ENCODE measurements at places on chromosomes 4 and X. TPM values are rescaled to one million over a fixed set of nuclear protein-coding genes. Genes with fewer than 3 reads are reported as not detected.

GRCh38 chrX:43573441-43574015 lies 82.6 kb upstream of the MAOA start:
- no peak for DNase-seq

DNA sequence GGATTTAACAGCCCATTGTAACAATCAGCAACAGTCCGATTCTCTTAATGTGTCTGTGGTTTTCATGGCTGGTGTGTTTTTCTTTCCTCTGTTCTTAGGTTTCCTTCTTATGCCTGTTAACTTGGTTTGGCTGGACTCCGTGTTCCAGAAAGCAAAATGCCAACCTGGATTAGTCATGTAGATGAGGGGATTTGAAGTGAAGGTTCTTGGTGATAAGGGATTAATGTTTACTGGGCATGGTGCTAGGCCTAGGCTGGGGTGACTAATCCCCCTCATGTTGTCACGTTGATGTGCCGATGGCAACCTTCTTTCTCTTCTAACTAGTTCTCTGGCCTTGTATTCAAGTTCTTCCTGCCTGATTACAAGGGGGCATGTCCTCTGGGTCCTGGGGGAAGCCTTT lies 85.9 kb downstream of the REPS2 start:
- DNase-seq: no peak

DNA sequence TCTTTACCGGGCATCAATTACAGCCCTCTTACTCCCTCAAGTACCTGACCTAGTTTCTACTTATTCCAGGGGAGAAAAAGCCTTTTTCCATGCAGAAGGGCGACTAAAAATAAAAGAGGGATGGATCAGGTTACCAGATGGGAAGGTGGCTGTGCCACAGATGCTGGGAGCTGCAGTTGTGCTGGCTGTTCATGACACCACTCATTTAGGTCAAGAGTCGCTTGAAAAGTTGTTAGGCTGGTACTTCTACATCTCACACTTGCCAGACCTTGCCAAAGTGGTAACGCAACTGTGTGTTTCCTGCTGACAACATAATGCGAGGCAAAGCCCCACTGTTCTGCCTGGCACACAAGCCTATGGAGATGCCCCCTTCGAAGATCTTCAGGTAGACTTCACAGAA lies 148.4 kb upstream of the FGF16 start:
- DNase-seq: no peak

- DNase-seq: no peak
Observed at GRCh38 chr4:147056940-147057610, 111.4 kb upstream of the TTC29 start.

GRCh38 chr4:53713296-53713695 lies 122.0 kb upstream of the LNX1 start:
- DNase-seq: no peak

- DNase-seq: no peak
Observed at GRCh38 chr4:80094191-80094590, 21.2 kb upstream of the ANTXR2 start.

DNA sequence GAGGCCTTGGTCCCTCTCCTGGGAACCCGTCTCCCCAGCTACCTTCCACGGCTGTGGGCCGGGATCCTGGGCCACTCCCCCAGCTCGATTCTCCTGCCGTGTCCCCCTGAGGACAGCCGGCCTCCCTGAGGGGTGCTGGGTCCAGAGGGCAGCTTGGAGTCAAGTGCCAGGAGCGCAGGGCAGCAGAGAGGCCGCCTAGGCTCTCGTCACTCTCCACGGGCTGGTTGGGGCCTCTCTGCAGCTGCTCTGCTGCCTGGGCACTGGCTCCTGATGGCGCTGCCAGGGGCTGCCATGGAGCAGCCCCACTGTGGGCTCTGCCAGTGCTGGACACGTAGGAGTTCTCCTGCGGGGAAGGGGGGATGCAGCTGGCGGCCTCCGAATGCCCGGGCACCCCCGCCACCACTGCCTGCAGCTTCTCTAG lies 6.7 kb downstream of the IRAK1 start:
- DNase-seq: no peak

GRCh38 chr4:76235915-76236314 lies 15.6 kb upstream of the FAM47E start:
- DNase-seq: no peak

GRCh38 chr4:73964862-73965611 lies 16.8 kb downstream of the PF4 start:
- DNase-seq: no peak

DNA sequence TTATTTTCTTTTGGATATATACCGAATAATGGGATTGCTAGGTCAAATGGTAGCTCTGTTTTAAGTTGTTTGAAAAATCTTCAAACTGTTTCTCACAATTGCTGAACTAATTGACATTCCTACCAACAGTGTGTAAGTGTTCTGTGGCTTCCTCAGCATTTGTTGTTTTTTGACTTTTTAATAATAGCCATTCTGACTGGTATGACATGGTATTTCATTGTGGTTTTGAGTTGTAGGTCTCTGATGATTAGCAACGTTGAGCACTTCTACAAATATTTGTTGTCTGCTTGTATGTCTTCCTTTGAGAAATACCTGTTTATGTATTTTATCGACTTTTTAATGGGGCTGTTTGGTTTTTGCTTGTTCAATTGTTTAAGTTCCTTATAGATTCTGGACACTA lies 680.1 kb upstream of the GRIA3 start:
- DNase-seq: no peak

- DNase-seq: no peak
Observed at GRCh38 chr4:7863911-7864681, 75.6 kb downstream of the AFAP1 start.

- DNase-seq: no peak
Observed at GRCh38 chr4:142278171-142278570, 567.9 kb downstream of the INPP4B start.

DNA sequence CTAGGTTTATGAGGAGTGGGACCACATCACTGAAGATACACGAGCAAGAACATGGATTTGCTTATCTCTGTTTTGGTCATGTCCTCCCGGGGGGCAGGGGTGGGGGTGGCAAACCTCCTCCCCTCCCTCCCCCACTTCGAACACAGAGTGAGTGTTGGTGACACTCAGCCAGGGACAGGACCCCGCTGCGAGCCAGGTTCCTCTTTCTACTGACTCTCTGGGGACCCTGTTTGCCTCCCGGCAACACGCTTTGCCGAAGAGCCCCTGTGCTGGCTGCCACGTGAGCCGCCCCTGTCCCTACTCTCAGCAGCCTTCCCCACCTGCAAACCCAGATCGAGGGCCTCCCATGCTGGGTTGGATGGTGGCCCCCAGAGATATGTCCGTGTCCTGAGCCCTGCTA lies 34.7 kb downstream of the P2RY8 start:
- DNase-seq: no peak

- DNase-seq: no peak
Observed at GRCh38 chr4:99248714-99249113, 29.7 kb upstream of the ADH6 start.

- DNase-seq: no peak
Observed at GRCh38 chr4:42605264-42605663, 51.6 kb downstream of the ATP8A1 start.

Gene AKAP14
- total RNA-seq: not detected

Gene KCND1
- total RNA-seq: 5.4 TPM

Gene F8A3
- 8.4 TPM for total RNA-seq

Gene NMU
- not detected for total RNA-seq

Gene CACNA1F
- total RNA-seq: 0.19 TPM

Gene F11
- 0.19 TPM for total RNA-seq

Gene AGTR2
- total RNA-seq: not detected

Gene CYLC1
- not detected for total RNA-seq

Measured in omental fat pad (tissue), 4 donors.